ENCODE measurements at places on chromosomes 4 and X.

- DNase-seq, result peak; percentile 16
Observed at GRCh38 chrX:103722505-103722904, 11.8 kb downstream of the TMEM31 start.

GRCh38 chr4:102574317-102574716 lies 73.2 kb downstream of the NFKB1 start:
- no peak for DNase-seq

- peak; percentile 35 for DNase-seq
Observed at GRCh38 chr4:122652379-122652778, 31.5 kb upstream of the IL21 start.

DNA sequence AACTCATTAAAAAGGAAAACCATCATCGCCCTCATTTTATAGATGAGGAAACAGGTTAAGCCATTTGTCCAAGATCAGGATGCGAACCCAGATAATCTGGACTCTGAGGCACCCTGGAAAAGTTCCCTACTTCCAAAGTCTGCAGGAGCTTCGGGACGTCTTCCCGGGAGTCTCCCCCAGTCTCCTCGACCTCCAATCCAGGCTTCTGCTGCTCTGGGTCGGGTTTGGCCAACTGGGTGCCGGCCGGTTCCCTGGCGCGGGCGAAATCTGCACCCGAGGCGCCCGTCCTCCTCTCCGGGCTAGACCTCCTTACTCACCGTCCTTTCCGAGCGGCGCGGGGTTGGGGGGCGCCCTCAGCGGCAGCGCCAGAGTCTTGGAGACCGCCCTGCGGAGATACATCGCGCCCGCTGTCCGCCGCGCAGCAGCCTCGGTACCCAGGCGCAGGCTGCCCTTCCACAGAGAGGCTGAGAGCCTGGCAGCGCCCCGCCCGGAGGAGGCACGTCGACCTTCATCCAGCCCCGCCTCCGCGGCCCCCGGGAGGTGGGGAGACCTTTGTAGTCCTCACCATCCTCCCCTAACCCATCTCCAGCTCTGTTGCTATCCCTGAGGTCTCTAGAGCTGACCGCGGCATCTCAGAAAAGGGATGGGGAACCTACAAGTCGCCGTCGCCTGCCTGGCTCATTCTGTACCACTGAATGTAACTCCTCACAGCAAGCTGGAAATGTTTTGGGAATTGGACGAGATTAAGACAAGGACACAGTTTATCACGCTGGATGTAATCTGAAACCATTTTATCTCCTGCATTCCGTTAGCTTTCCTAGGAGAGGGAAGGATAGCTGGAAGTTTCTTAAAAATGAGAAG lies at the start of gene MGARP:
Gene MGARP, minus strand, starts transcription at position 466 of the 861 bp plus-strand sequence. Its CDS starts 67 bp downstream, at position 399.
- DNase-seq, result no peak

DNA sequence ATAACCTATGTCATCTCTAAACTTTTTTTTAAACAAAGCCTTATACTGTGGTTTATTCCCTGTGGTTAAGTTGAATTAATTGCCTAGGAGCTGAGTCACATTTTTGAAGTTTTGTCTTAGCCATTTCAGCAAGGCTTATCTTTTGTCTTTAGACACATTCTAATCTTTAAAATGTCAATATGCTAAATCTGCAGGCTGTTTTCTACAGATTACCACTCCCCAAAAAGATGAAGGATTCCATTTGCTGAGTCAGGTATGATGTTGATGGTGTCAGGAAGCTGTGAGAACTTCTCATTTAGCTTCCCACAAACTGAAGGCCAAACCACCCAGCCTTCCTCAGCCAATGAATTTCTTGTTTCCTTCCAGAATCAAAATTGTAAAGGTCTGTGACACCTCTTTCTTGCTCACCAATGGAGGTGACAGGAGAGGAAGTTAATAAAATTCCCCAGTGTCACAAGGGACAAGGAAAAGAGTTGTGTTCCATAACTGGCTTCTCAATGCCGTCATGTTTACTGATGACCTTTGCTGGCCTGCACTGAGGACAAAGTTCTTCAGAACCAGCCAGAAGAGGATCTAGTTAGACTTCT lies 3.7 kb upstream of the CXCL6 start:
- peak; percentile 67 for DNase-seq

GRCh38 chr4:118344801-118345200 lies 8.0 kb downstream of the PRSS12 start:
- no peak for DNase-seq

GRCh38 chr4:3375688-3376087 lies 66.1 kb upstream of the HGFAC start:
- DNase-seq, result peak; percentile 92

GRCh38 chrX:10176121-10177003 lies 19.6 kb downstream of the CLCN4 start:
- DNase-seq, result no peak

- DNase-seq, result no peak
Observed at GRCh38 chrX:66050140-66050569, 10.3 kb upstream of the VSIG4 start.

GRCh38 chr4:40662962-40663604 lies 33.4 kb upstream of the RBM47 start:
- DNase-seq, result peak; percentile 56

DNA sequence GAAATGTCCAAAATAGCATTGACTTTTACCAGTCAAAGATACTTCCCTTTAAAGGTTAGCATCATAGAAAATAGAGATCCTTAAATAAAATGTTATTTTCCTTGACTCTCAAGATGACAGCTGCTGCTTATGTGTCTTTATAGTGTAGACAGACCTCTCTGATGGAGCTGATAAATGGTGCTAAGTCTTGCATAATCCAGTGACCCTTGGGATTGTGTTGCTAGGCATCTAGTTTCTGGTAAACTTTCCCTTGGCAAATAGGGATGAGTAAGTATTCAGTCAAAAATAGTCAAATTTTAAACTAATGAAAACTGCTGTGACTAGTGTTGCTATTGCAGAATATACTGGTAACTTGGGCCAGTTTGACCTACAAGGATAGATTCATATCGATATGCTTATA lies 53.6 kb downstream of the MBNL3 start:
- DNase-seq, result no peak

GRCh38 chr4:145716661-145717200 lies 36.8 kb downstream of the C4orf51 start:
- no peak for DNase-seq

GRCh38 chrX:53254570-53255461 lies 26.6 kb downstream of the IQSEC2 start:
- no peak for DNase-seq

- no peak for DNase-seq
Observed at GRCh38 chr4:35970366-35970960, 273.9 kb downstream of the ARAP2 start.

GRCh38 chrX:38891641-38892413 lies 90.6 kb downstream of the MID1IP1 start:
- DNase-seq, result peak; percentile 79

GRCh38 chr4:8048856-8049676 lies 109.4 kb upstream of the AFAP1 start:
- DNase-seq, result no peak

- DNase-seq, result no peak
Observed at GRCh38 chrX:100973411-100973810, 3.9 kb downstream of the ARL13A start.

- no peak for DNase-seq
Observed at GRCh38 chr4:169351872-169352271, 81.1 kb upstream of the SH3RF1 start.

DNA sequence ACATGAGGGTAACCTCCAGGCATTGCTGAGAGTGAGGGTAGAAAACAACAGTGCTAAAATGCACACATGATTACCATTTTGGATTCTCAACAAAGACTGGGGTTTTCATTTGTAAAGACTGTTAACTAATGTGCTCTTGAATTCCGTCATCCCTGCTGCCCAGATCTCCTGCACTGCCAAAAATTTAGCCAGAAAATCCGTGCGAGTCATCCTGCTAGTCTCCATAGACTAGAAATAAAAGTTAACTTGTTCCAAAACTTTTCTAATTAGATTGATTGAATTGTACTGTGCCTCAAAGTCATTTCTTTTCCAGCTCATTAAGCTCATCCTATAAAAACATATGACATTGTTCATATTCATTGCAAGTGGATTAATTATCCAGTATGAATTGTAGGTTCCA lies 99.8 kb downstream of the ARSF start:
- no peak for DNase-seq

DNA sequence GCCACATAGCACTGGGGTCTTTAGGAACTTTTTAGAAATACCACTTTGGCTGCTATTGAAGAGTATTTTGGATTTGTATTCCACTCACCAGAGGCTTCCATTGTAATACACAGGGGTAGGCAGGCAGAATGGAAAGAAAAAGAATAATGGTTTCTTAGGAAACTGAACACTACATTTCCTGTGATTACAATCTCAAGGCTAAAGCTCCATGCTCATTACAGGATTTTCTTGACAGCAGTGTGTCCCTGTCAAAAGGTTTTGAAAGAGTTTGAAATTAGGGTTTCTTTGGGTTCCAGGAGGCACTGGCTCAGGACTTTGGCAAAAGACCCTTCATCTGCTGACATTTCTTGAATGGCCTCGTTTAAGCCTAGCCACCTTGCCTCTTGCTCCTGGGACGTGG lies 74.8 kb upstream of the STIM2 start:
- no peak for DNase-seq

GRCh38 chrX:94288972-94289371 lies 615.0 kb downstream of the FAM133A start:
- no peak for DNase-seq

GRCh38 chr4:2356123-2357069 lies 62.0 kb downstream of the ZFYVE28 start:
- no peak for DNase-seq

- DNase-seq, result peak; percentile 60
Observed at GRCh38 chrX:22220941-22221340, 51.8 kb upstream of the CBLL2 start.

DNA sequence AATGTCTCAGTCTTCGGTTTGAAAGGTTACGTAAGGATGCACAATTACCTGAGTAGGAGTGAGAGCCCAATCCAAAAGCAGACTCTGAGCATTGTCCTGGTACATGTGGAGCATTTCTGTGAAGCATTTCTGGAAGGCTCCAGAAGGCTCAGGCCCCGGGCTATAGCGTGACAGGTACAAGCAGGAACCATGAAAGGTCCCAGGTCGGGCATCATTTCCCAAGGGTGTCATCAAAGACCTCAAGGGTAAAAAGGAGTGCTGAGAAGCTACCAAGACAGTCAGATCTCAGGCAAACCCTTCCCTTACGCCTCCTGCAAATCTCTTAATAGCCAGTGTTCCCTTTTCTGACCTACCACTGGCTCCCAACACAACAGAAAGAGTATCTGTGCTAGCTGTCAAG lies 30.8 kb downstream of the GPC4 start:
- no peak for DNase-seq

- no peak for DNase-seq
Observed at GRCh38 chr4:20318001-20318908, 66.5 kb downstream of the SLIT2 start.

- DNase-seq, result no peak
Observed at GRCh38 chr4:148069895-148070178, 337.9 kb downstream of the ARHGAP10 start.

DNA sequence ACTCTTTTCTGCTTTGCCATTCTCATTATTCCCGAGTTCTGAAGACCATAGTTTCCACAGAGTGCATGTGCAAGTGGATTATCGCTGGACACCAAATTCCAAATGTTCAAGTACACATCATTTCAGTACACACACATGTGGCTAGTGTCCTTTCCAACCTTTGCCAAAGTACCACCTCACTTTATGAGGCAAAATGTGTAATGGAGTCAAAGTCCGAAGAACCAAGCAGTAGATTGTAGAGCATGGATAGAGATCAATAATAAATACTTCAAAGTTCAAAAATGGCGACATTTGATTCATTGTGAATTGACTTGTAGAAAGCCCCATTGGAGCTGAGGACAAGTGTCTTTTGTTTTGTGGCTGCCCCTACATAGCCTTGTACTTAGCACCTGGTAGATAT lies 115.6 kb downstream of the TMEM164 start:
- DNase-seq, result no peak

- no peak for DNase-seq
Observed at GRCh38 chr4:109026588-109026987, 263.7 kb upstream of the ETNPPL start.

- DNase-seq, result peak; percentile 0
Observed at GRCh38 chrX:151397741-151398070, 700 bp downstream of the VMA21 start.

GRCh38 chr4:68283714-68284113 lies 38.2 kb upstream of the TMPRSS11B start:
- DNase-seq, result no peak

GRCh38 chrX:2974961-2975360 lies 31.4 kb upstream of the ARSH start:
- DNase-seq, result peak; percentile 11

DNA sequence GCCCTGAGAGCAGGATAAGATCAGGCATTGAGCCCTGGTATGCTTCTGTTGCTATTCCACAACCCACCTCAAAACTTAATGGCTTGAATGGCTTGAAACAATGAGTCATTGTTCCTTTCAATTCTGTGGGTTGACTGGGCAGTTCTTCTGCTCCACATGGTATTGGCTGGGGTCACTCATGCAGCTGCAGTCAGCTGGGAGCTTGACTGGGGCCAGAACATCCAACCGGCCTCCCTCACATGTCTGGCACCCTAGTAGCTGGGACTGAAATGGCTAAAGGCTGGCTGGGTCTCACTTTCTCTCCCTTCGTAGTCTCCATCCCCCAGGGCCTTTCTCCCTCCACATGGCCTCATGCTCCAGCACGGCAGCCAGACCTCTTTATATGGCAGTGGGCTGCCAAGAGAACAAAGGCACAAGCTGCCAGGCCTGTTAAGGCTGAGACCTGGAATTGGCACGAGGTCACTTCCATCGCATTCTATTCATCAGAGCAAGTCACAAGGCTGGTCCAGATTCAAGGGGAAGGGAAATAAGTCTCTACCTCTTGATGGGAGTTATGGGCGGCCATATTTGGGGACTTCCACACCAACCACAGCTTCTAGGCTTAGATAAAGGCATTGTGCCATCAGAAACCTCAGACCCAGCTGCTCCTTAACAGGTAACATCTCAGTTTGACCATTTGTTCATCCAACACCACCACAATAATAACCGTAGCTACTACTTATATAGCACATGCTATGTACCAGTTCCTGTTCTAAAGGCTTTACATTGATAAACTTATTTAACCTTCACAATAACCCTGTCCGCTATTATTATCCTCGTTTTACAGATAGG lies 159.7 kb upstream of the ATP6AP2 start:
- DNase-seq, result peak; percentile 81

DNA sequence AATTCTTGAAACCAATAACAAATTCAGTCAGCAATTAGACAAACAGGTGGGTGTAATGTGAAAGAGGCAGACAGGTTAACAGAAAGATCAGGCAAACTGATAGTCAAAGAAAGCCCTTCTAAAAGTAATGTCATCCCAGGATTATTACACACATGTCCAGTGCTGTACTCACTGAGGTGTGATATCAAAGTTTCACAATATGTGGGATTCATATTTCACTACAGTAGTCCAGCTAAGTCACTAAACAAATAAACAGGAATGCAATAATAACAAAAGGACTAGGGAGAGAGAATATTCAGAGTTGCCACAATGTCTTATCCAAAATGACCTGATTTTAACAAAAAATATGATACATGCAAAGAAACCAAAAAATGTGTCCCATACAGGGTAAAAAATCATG lies 787.5 kb downstream of the FSTL5 start:
- no peak for DNase-seq

- DNase-seq, result no peak
Observed at GRCh38 chrX:41293269-41293668, 40.7 kb upstream of the DDX3X start.

GRCh38 chrX:23764188-23764984 lies 18.6 kb upstream of the SAT1 start:
- no peak for DNase-seq

Measured in RPMI7951 (cell line).